ENCODE measurements at places on chromosomes 6 and 20.
A peak's percentile ranks its signal among the peaks of the same experiment; 100 is the strongest.

GRCh38 chr20:17648791-17649730 is 33.0 kb downstream of the RRBP1 start:
- DNase-seq, result no peak

- DNase-seq, result peak; percentile 42
These were observed 2.9 kb downstream of the RANBP9 start for GRCh38 chr6:13708736-13709135.

- DNase-seq, result no peak
These were observed 148.6 kb upstream of the MLIP start for GRCh38 chr6:53962646-53963045.

DNA sequence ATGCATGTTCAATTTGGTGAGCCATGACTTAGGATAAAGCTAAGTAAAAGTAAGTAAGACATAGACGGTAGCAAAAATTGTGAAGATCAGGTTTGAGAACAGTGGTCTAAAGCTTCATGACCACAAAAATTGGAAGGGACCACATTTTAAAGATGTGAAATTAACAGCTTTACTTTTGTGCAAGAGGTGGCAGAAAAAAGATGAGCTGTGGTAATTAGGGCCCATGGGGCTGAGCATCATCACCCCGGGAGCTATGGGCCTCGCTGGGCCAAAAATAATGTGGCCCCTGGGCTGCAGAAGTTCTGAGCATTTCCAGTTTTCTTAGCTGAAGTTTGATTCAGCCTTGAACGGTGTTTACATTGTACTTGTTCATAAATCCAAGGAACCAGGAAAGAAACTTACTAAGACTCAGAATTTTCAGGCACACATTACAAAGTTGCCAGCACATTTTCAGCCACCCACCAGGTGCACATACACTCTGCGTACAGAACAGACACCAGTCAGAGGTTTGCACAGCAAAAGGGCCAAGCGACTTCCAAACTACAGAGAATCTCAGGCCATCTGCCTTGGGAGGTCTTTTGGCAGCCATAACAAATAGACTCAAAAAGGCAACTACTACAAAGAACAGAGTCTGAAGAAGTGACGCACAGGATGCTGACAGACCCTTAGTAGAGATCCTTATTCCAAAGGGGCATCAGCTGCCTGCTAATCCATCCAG is 57.7 kb downstream of the CSE1L start:
- DNase-seq, result no peak

- DNase-seq, result peak; percentile 80
These were observed 11.0 kb downstream of the SLC29A1 start for GRCh38 chr6:44234101-44235025.

GRCh38 chr6:2565499-2565898 is 185.2 kb downstream of the MYLK4 start:
- no peak for DNase-seq

DNA sequence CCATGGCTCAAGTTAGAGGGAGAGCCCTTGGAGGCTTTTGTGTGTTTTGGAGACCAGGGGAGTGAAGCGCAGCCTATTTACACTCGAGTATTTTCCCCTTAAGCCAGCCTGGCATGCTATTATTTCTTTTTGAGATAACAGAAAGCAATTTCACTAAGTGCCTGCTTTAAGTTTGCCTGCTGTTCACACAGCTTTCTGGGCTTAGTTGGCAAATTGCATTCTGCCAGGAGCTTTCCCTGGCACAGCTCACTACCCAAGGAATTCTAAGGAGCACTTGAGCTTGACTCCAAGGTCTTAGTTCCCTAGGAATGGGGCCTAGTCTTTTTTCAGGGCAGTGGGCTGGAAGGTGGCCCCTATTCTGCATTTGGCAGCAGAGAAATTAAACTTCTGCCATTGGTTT is 19.0 kb upstream of the ASXL1 start:
- DNase-seq, result no peak

GRCh38 chr6:138107752-138108592 is 753 bp upstream of the PERP start:
- no peak for DNase-seq

- DNase-seq, result no peak
These were observed 113.5 kb upstream of the SNX9 start for GRCh38 chr6:157709555-157709954.

DNA sequence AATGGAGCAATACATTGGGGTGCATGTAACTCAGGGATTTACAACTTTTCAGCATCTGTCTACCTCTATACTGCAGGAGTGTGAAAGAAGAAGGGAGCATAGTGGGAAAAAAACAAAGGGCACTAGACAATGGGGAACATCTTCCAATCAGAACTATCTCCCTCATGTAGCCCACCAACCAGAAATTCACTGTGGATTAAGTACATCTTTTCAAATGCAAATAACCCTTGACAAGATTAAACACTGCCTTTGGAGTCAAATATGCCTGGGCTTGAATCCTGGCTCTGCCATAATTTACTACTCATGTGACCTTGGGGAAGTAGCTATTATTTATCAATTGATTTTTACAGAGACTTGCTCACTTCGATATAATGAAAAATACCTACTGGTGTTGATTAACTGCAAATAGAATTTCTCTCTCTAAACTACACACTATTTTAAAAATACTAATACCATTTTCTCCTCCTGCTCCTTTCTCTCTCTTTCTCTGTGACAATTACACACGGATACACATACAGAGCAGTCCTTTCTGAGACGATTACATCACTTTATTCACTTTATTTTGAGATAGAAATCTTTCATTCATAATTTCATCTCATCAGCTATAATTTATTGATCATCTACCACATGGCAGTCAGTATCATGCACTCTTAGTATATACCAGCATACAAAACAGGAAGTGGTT is 783.7 kb downstream of the FRK start:
- DNase-seq, result no peak

DNA sequence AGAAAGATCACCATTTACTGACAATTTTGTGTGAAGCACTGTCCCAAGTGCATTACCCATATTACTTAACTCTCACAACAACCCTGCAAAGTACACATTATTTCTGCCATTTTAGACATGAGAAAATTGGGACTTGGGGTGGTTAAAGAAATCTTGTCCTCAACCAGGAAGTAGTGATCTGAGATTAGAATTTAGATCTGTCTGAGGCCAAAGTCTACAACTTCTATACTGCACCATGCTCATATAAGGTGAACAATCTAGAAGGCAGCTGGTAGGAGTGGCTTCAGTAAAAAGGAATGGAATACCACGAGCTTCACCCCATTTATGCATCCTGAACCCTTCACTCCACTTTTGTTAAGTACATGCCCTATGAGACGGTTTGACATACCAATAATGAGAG is 87.6 kb downstream of the QRSL1 start:
- DNase-seq, result no peak

DNA sequence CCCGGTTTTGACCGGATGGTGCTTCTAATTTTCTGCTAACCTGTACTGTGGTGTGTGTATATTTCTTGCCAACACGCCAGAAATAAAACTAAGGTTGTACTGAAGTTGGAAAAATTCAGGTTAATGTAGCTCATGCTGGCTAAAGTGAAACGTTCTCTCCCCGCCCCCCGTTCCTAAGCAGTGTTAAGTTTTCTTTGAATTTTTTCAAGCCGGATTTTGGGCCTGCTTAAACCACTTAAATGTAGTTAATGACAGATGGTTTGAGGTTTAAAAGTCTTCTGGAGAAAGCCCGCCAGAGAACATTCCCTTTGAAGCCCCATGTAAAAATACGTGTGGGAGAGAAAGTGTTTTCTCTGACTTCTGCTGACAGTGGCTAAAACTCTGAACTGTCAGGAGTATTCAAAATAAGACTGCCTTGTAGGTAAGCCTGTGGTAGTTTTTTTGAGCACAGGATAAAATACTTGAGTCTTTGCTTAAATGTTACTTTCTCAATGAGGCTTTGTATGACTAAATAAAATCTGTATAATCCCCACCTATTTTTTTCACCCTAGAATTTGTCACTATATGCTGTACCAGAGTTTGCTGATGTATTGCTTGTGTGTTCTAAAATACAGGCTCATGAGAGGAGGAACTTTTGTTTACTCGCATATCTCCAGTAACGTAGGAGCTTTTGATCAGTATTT is 101.3 kb downstream of the OR2B2 start:
- DNase-seq, result no peak

- DNase-seq, result no peak
These were observed 13.4 kb upstream of the GHRH start for GRCh38 chr20:37274851-37275524.

DNA sequence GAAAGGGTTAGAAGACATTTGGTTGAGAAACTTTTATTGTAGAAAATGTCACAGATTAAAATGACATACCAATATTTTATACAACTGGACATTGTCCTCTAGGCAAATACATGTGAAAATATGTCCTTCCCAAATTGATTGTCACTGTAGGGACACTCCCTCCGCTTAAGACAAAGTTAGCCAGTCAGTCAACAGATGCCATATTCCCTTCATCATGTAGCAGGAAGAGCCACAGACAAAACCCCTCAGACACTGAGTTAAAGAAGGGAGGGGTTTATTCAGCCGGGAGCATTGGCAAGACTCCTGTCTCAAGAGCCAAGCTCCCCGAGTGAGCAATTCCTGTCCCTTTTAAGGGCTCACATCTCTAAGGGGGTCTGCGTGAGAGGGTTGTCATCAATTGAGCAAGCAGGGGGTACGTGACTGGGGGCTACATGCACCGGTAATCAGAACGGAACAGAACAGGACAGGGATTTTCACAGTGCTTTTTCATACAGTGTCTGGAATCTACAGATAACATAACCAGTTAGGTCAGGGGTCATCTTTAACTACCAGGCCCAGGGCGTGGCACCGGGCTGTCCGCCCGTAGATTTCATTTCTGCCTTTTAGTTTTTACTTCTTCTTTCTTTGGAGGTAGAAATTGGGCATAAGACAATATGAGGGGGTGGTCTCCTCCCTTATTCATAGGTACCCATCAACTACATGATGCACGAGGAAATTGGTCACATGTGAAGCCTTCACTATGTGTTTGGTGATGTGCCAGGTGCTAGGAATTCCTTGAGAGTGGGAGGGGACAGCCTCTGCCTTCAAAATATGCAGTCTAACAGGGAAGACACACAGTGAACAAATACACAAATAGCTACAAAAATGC is 155.7 kb upstream of the CDYL start:
- DNase-seq, result no peak

DNA sequence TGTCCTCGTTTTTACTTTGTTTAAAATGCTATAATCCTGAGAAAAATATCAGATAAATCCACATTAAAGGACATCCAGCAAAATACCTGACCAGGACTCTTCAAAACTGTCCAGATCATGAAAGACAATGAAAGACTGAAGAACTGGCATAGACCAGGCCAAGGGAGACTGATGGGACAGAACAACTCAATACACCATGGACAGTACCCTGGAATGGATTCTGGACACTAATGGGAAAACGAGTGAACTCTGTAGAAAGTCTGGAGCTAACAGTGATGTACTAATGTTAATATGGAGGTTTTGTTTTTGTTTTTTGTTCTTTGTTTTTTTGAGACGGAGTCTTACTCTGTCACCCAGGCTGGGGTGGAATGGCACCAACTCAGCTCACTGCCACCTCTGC is 461.4 kb downstream of the CD83 start:
- DNase-seq, result no peak

GRCh38 chr6:85364344-85364743 is 85.5 kb upstream of the NT5E start:
- peak; percentile 83 for DNase-seq

GRCh38 chr20:21184819-21185218 is 58.9 kb downstream of the KIZ start:
- peak; percentile 49 for DNase-seq

- DNase-seq, result peak; percentile 6
These were observed 44.2 kb upstream of the MDGA1 start for GRCh38 chr6:37741757-37742400.

GRCh38 chr6:105291525-105291924 is 111.4 kb downstream of the PREP start:
- no peak for DNase-seq

DNA sequence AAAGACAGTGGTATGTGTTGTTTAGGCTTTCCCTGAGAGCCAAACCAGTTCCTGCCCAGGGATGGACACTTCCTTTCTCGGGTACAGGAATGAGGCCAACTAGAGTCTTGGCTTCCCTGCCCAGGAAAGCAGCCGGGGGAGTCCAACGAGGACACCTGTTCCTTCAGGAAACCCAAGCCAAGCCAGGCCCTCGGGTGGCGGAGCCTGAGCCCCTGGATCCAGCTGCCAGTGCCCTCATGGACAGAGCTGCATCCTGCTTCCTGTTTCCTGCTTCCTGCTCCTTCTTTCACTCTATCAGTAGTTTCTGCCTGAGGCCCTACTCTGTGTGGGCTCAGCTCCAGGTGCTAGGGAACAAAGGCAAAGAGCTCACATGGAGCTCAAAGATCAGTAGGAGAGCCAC is 7.9 kb upstream of the SIRPA start:
- no peak for DNase-seq

- DNase-seq, result no peak
These were observed 26.7 kb downstream of the SCP2D1 start for GRCh38 chr20:18840248-18840645.

DNA sequence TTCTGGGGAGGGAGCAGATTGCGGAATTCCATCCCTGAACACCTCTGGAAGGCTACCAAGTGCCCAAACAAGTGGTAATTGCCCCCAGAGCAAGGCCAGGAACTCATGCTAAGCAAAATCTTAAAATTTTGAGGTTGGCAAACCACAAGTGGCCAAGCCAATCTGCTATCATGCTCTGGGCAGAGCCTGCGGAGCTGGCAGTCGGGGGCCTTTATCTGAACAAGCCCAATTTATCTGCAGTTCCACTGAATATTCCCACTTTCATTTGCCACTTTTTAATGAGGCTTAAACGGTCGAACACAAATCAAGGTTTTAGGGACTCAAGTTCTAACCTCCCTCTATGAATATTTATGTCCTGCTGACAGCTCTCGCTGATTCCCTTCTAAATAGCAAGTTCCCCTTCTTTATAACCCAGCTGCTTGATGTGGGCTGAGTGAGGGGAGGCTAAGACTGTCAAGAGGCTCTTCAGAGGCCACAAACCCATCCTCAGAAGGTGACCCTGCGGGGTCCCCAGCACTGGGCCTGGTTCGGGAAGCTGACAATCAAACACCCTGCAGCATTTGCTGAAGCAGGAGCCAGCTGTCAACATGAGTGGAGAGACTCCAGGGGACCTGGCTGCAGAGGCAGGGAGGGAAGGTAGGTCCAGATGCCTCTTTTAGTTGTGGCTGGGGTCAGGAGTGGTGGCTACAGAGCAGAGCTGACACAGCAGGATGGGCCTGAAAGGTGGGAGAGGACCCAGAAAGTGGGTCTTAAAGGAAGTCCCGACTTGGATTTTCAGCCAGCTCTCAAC is 11.9 kb downstream of the CCDC167 start:
- no peak for DNase-seq

GRCh38 chr6:125584468-125584939 is 164.9 kb upstream of the HEY2 start:
- peak; percentile 27 for DNase-seq

- peak; percentile 34 for DNase-seq
These were observed 441.9 kb downstream of the CD109 start for GRCh38 chr6:74137911-74138310.

Measured in iris pigment epithelial cell (primary cell).